T1000 (cell line): ENCODE measurements at places on chromosomes 3 and 15.

DNA sequence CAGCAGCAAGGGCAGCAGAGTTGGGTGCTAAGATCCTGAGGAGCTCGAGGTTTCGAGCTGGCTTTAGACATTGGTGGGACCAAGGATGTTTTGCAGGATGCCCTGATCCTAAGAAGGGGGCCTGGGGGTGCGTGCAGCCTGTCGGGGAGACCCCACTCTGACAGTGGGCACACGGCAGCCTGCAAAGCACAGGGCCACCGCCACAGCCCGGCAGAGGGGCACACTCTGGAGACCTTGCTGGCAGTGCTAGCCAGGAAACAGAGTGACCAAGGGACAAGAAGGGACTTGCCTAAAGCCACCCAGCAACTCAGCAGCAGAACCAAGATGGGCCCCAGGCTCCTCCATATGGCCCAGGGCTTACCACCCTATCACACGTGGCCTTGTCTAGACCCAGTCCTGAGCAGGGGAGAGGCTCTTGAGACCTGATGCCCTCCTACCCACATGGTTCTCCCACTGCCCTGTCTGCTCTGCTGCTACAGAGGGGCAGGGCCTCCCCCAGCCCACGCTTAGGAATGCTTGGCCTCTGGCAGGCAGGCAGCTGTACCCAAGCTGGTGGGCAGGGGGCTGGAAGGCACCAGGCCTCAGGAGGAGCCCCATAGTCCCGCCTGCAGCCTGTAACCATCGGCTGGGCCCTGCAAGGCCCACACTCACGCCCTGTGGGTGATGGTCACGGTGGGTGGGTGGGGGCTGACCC lies 18.8 kb downstream of the SEC61A1 start:
- no peak for DNase-seq

GRCh38 chr15:62748196-62748595 lies 294.4 kb upstream of the TPM1 start:
- DNase-seq = no peak

DNA sequence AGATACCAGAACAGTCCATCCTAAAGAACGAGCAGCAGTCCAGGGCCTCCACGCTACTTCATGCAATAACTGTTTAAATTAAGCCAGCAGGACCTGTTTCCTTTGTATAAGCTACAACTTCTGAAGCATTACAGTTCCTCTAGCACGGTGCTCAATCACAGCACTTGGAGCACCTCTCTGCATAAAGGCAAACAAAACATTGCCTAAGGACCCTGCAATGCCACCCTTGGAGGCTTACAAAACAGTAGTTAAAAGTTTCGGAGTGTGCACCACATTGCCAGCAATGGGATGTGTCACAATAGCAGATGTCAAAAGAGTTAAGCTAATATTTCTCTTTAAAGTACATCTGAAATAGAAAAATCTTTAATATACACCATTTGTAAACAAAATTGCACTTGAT lies 2.6 kb upstream of the VPS39 start:
- no peak for DNase-seq

DNA sequence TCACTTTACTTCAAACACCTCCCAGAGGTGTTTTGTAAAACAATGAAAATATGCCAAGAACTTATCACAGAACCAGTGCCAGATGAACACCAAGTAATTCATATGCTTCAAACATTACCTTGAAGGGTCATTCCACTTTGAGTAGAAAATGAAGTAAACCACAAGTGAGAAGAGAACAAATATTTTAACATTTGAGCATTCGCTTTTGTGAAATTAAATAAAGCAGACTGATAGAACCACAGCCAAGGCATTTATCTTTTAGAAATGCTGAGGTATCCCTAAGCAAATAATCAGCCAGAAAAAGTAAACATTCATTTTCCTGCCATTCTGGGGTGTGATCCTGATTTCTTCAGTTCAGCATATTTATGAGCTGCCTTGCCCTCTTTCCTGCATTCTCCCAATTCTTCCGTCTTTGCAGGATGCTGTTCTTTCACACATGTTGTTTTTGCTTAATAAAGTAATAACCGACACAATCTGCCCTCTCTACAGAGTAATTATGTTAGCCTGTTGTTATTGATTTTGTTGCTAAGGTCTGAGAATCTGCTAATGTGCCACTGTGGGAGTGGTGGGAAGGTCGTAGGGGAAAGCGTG lies 235.6 kb upstream of the TGFBR2 start:
- DNase-seq = no peak

- DNase-seq = no peak
Observed at GRCh38 chr3:166425900-166426611, 588.8 kb upstream of the BCHE start.

GRCh38 chr15:63035253-63035652 lies 7.3 kb upstream of the TPM1 start:
- DNase-seq = no peak
